ENCODE measurements at places on chromosomes 3 and 15.

GRCh38 chr15:83431521-83431920 lies 15.6 kb upstream of the SH3GL3 start:
- no peak for DNase-seq

- no peak for DNase-seq
Observed at GRCh38 chr3:112437146-112438022, 61.9 kb downstream of the BTLA start.

GRCh38 chr3:134799393-134799792 lies 4.3 kb downstream of the EPHB1 start:
- DNase-seq, result no peak

DNA sequence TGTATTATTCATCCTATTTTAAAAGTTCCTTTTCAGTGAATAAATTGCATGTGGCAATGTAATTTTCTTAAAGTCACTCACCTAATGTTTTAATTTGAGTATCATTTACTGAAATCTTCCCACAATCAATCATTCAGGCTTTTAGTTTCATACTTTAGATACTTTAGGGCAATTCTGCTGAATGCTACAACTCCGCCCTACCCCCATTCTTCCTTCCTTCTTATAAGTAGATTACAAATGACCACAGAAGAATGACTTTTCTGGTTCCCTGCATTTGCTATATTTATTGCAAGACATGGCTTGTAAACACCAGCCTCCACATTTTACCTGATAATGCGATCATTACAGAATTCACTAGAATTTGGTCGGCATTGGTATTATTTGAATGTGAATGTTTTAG lies 1061.9 kb downstream of the FHIT start:
- DNase-seq, result no peak

DNA sequence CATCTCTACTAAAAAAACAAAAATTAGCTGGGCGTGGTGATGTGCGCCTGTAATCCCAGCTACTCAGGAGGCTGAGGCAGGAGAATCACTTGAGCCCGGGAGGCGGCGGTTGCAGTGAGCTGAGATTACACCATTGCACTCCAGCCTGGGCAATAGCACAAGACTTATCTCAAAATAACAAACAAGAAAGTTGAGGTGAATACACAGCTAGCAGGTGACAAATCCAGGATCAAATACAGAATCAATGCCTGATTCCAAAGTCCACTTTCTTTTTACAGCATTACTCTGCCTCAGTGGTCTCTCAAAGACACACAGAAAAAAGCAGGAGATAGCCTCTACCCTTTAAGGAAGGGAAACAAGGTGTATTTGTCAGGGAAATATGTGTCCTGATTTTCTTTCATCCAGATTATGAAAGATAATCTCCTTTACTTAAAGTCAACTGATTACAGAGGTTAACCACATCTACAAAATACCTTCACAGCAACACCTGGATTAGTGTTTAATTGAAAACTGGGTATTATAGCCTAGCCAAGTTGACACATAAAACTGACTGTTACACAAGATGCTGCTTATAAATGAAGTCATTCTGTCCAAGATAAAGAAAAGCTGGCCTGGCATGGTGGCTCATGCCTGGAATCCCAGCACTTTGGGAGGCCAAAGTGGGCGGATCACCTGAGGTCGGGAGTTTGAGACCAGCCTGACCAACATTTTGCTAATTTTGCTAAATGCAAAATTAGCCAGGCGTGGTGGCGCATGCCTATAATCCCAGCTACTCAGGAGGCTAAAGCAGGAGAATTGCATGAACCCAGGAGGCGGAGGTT lies 4.0 kb upstream of the SLC25A38 start:
- DNase-seq, result no peak

- DNase-seq, result no peak
Observed at GRCh38 chr3:178003756-178004155, 532.5 kb upstream of the KCNMB2 start.

DNA sequence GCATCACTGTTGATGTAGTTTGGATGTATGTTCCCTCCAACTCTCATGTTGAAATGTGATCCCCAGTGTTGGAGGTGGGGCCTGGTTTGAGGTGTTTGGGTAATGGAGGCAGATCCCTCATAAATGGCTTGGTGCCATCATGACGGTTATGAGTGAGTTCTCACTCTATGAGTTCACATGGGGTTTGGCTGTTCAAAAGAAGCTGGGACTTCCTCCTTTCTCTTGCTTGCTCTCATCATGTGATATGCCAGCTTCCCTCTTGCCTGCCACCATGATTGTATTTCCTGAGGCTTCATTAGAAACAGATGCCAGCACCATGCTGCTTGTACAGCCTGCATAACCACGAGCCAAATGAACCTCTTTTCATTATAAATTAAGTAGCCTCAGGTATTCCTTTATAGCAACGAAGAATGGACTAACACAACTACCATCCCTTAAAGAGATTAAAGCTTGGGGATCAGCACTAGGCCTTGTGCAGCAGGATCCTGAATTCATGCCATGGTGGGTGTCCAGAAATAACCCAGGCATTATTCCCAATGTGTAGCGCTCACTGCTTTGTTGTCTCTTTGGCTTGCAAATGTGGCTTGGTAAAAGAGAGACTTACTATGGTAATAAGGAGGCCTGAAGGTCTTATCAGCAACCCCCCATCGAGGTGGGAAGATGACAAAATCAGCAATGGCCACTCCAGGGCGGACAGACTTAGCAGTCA lies 41.9 kb downstream of the NDUFB4 start:
- DNase-seq, result no peak

GRCh38 chr3:31980530-31981205 lies 394 bp downstream of the OSBPL10 start:
- peak; percentile 23 for DNase-seq

- no peak for DNase-seq
Observed at GRCh38 chr3:111531446-111531845, 10.6 kb upstream of the CD96 start.
